ENCODE measurements at places on chromosomes 16 and 17.

GRCh38 chr16:10938321-10938720, 3.9 kb downstream of the DEXI start:
- no peak for DNase-seq

DNA sequence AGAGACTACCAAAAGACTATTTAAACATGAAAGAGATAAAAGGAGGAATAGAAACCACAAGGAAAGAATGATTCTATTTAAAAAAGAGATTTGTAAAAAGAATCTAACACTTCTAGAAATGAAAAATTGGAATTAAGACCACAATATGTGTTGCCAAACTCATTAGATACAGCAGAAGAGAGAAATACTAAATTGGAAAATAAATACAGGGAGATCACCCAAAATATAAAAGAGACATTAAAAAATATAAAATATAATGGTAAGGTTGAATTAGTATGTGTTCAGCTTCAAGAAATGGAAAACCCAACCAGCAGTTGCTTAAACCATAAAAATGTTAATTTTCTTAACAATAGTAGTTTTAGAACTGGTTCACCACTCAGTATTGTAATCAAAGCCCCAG, 160.4 kb downstream of the LGALS9B start:
- no peak for DNase-seq

GRCh38 chr17:79664930-79665737, 54.3 kb upstream of the RBFOX3 start:
- DNase-seq: no peak

GRCh38 chr16:74778646-74779045, 4.0 kb upstream of the FA2H start:
- no peak for DNase-seq

DNA sequence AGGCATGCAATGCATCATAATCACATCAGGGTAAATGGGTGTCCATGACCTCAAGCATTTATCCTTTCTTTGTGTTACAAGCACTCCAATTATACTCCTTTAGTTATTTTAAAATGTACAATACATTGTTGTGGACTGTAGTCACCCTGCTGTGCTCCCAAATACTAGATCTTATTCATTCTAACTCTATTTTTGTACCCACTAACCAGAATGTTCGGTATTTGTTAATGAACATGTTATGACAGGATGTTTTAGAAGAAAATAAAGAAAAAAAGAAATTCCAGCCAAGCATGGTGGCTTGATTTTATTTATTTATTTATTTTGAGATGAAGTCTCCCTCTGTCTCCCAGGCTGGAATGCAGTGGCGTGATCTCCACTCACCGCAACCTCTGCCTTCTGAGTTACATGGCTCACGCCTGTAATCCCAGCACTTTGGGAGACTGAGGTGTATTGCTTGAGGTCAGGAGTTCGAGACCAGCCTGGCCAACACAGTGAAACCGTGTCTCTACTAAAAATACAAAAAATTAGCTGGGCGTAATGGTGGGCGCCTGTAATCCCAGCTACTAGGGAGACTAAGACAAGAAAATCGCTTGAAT, 1.8 kb upstream of the NDE1 start:
- DNase-seq: no peak

DNA sequence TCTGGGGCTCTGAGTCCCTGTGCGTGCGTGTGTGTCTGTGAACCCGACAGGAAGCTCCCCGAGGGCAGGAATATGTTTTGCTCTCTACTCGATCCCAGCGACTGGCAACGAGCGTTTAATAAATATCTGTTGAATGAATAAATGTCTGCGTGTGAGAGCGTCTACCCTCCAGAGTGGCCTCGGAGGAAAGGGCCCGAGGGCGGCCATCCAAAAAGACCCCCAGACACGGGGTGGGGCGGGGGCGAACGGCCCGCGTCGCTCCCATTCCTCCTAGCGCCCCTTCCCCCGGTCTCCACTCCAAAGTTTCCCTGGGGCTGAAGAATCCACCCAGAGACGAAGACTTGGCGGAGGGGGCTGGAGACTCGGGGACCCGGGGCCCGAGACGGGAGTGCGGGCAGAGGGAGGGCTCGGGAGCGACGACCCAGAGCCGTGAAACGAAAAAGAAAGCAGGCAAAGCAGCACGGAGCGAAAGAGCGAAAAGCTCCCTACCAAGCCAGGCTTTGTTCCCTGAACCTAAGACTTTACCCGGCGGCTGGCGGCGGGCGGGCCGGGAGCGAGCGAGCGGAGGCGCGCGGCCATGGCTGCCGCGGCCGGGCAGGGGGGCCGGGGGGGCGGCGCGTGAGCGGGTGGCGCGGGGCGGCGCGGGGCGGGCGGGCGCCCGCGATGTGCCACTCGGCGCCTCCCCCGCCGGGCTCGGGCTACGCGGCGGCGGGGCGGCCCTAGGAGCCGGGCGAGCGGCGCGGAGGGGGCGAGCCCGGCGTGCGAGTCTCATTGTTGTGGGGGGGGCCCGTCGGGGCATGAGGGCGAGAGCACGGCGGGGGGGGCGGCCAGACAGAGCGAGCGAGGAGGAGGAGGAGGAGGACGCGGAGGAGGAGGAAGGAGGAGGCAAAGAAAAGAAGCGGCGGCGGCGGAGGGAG, at the start of gene MLLT6:
Gene MLLT6, plus strand, starts transcription at position 668 of the 917 bp plus-strand sequence. CDS start 360 bp downstream, outside the sequence.
- DNase-seq: peak; percentile 57

DNA sequence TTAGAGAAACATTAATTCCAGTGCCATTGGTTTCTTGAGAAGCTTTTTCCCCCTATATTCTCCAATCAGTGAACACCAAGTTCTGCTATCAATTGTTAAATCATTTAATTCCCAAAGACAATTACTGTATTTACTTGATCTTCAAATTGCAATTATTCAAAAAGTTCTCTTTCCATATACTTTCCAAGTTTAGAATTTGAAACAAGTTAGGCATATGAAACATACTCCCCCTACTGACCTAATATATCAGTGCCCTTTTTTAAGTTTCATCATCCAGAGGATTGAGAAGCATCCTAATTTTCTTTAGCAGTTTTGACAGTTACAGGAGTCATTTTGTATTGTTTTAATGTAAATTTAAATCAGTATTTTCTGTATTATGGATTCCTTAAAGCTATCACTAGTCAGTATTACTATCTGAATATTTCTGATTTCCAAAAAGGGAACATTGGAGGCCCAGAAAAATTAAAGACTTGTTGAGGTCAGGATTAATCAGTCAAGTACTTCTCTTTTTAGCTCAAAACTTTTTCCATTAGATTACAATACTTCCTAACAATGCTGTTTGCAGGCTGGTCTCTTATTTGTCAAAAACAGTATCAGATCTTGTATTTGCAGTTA, 16.3 kb downstream of the MEIOC start:
- no peak for DNase-seq

- no peak for DNase-seq
These were observed 198.0 kb downstream of the KATNIP start for GRCh38 chr16:27747946-27748345.

DNA sequence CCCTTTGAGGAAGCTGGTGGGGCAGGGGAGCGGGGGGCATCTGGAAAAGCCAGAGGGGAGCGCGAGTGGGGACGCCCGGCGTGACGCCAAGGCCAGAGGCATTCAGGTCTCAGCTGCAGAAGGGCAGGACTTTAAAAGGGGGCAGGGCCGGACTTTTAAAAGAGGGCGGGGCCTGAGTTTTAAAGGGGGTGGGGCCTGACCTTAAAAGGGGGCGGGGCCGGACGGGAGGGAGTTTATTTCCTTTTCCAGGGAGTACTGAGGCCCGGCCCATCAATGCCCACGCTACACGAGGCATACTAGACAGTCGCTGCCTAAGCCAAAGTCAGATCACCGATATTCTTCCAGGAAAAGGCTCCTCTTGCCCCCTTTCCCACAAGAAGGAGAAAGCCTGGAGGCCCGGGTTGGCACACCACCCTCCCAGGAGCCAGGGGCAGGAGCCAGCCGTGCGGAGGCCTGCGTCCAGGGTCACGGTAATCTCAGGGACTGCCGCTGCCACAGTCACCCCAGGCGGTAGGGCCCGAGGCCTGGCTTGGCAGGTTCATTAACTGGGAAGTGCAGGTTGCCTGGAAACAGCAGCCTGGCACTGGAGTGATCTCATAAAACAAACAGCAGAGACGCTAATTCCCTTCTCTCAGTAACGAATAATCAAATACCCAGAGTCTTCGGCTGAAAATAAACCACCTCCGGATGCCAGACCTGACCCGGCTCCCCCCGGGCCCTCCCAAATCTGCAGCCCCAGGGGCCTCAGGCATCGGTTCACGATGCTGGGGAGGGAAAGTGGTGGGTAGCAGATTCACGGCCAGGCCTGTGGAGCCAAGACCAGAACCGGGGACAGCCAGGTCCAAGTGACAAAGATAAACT, 90.7 kb downstream of the TIMM22 start:
- peak; percentile 22 for DNase-seq

GRCh38 chr17:72189768-72190593, 69.2 kb downstream of the SOX9 start:
- no peak for DNase-seq

DNA sequence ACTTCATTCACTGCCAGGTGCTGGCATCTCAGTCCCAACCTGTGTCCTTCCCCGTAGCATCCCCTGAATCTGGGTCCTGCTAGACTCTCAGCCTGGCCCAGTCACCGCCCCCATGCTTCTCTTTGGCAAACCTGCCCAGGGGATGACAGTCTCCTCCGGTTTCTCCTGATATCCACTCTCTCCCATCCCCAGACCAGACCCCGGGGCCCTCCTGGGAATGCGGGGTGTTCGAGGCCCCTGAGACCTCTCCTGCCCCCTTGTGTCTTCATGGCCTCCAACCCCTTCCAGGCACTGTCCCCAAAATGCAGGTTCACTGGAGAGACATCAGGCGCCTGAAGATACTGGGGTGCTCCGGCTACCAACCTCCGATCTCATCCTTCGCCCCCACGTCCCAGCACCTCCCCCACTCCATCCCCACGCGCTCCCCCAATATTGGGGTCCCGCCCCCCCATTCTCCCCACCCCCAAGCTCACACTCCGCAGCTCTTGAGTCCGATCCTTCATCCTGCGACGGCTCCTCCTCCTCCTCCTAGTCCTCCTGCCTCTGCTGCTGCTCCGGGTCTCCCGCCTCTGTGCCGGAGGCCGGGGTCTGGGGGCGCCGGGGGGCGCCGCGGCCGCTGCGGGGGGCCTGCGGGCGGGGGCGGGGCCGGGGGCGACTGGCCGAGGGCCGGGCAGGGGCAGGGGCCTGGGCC, 399 bp downstream of the STX1B start:
- DNase-seq: no peak

- no peak for DNase-seq
These were observed 52.7 kb downstream of the LMF1 start for GRCh38 chr16:918068-918467.

- DNase-seq: no peak
These were observed 6.6 kb upstream of the SLC12A3 start for GRCh38 chr16:56858374-56858773.

DNA sequence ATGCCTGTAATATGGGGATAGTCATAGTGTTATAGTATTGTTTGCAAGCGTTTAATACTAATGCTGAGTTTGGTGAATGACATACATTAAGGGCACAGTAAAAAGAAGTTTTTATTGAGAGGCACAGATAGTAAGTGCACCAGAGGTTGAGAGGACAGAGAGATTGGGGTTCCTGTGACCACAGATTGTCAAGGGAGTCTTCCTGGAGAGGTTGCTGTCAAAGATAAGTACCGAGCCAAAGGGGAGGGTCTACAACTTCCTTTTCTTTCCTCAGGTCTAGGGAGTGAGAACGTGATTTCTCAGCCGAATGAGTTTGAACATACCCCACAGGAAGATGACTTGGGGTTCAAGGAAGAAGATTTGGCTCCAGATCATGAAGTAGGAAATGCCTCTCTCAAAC, 1.8 kb downstream of the ZNF48 start:
- no peak for DNase-seq

GRCh38 chr16:85617948-85618347, 4.8 kb downstream of the GSE1 start:
- no peak for DNase-seq

DNA sequence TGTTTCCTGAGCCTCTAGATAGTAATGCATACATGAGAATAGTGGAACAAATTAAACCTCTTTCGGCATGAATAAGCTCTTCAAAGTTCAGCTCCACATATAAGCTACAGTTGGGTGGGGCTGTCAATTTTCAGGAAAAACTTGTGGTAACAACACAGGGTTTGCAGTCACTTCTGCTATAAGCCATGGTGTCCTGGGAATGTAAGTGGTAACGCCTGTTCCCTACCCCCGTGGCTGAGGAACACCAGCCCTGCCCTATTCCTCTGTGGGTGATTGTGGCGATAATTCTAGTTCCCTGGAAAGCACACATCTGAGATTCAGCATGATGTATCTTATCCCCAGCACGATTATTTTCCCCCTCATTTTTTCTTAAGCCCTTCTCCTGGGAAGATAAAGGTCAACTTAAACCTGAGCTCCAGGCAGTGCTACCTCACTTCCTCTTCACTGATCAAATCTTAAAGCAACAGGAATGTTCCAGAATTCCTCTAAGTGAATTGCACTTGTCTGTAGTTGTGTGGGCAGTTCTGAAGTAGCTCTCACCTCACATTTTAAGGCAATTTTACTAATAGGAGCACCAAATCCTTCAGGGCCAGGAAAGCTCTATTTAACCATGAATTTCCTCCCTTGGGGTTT, 500.7 kb upstream of the HSBP1 start:
- DNase-seq: no peak
